ENCODE measurements at places on chromosomes 4 and X.

- DNase-seq, result no peak
Measured at GRCh38 chr4:140764785-140765392, 8.7 kb upstream of the TBC1D9 start.

GRCh38 chr4:20687864-20688263 lies 12.4 kb upstream of the PACRGL start:
- no peak for DNase-seq

- no peak for DNase-seq
Measured at GRCh38 chrX:14409341-14409740, 120.0 kb upstream of the GLRA2 start.

GRCh38 chr4:3677748-3678070 lies 88.5 kb upstream of the ADRA2C start:
- no peak for DNase-seq

DNA sequence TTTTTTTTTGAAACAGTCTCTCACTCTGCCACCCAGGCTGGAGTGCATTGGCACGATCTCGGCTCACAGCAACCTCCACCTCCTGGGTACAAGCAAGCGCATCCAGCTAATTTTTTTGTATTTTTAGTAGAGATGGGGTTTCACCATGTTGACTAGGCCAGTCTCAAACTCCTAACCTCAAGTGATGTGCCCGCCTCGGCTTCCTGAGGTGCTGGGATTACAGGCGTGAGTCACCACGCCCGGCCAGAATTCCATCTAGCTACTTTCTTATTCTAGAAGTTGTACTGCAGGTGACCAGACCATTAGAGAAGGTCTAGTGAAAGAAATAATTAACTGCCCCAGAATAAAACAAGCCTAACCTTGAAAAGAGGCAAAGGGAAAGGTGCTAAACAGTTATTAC lies 2.3 kb downstream of the LRBA start:
- DNase-seq, result no peak

GRCh38 chr4:39770005-39770404 lies 72.1 kb downstream of the UBE2K start:
- DNase-seq, result no peak

GRCh38 chr4:98605216-98605615 lies 53.2 kb downstream of the TSPAN5 start:
- no peak for DNase-seq

DNA sequence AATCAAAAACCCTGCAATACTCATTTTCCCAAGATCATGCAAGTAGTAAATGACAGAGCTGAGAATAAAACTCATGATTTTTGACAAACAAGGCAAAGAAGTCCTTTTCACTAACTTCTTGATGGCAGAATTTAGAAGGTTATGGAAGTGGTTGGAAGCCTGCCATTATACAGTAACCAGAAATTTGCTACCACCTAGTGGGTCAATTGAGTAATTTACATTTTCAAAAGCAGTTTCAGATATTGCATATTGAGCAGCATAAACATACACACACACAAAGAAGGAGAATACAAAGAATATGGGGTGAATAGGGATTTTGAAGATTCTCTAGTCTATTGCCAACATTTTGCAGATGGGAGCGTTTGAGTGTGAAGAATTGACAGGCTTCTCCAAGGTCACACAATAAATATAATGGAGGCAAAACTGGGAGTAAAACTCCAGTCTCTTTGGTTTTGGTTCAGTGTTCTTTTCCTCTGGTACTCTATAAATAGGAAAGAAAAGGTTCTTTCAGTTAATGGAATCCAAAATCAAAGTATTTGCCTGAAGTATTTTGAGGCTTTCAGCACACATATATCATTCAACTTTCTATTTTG lies 70.2 kb downstream of the GC start:
- peak; percentile 14 for DNase-seq

GRCh38 chr4:13323921-13324320 lies 160.2 kb downstream of the RAB28 start:
- DNase-seq, result no peak

Data from CD4-positive, alpha-beta T cell treated with Interleukin-6 at 100 ng/mL for 8 hours (primary cell).